ENCODE measurements at places on chromosomes 16 and 17. TPM values are rescaled to one million over a fixed set of nuclear protein-coding genes. Genes with fewer than 3 reads are reported as not detected.

DNA sequence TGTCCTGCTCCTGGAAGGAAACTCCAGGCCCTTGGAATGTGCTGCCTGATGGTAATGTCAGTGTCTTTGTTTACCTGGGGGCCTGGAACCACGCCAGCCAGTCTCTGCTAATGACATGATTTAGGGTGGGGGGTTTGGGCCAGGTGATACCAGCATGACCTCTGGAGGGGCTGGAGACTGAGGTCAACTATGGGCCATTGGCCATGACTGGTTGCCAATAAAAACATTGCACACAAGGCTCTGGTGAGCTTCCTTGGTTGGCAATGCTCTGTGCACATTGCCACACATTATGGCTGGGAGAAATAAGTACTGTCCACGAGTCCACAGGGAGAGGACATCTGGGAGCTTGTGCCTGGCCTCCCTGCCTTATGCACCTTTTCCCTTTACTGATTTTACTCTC is 52.5 kb downstream of the LITAF start:
- no peak for DNase-seq

DNA sequence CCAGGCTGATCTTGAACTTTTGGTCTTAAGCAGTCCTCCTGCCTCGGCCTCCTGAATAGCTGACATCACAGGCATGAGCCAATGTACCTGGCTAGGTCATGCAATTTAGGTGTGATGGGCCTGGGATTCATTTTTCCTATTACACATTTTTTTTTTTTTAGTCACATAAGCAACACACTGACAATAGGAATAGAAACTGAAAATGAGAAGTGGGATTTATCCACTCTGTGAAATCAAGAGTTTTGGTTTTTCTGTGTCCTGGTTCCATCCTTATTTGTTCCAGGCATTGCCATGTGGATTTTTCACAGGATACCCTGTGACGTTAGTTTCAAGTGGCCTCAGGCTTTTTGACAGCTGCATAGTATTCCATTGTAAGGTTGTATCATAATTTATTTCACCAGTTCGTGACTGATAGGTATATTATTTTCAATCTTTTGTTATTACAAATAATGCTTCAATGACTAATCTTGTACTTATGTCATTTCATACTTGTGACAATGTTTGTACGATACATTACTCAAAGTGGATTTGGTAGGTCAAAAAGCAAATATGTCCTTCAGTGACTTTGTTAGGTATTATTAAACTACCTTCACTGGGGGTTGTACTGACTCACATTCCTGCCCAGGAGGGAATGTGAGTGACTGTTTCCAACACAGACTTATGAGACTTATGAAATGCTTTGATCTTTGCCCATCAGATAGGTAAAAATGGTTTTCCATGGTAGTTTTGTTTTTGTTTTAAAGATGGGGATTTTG is 10.6 kb downstream of the ADCY7 start:
- no peak for DNase-seq

GRCh38 chr16:48546774-48547173 is 63.2 kb downstream of the N4BP1 start:
- no peak for DNase-seq

DNA sequence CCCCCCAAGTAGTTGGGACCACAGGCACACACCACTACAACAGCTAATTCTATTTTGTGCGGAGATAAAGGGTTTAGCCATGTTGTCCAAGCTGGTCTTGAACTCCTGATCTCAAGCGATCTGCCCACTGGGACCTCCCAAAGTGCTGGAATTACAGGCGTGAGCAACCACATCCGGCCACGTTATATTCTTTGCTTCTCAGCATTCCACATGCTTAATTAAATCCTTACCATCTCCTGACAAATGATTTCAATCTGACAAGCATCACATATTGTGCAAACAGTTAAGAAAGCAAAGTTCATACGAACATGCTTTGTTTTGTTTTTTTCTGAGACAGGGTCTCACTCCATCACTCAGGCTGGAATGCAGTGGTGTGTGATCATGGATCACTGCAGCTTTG is 18.2 kb downstream of the HIGD1B start:
- no peak for DNase-seq

- no peak for DNase-seq
Observed at GRCh38 chr17:48215583-48216139, 108.1 kb downstream of the SNX11 start.

PYY gene
- polyA plus RNA-seq: not detected

POLG2 gene
- 35.4 TPM for polyA plus RNA-seq

NFATC2IP gene
- polyA plus RNA-seq: 48.6 TPM

ENKD1 gene
- polyA plus RNA-seq: 19.7 TPM

Measured in left renal pelvis (tissue), 4 donors.